ENCODE measurements at places on chromosomes 12 and 14.

DNA sequence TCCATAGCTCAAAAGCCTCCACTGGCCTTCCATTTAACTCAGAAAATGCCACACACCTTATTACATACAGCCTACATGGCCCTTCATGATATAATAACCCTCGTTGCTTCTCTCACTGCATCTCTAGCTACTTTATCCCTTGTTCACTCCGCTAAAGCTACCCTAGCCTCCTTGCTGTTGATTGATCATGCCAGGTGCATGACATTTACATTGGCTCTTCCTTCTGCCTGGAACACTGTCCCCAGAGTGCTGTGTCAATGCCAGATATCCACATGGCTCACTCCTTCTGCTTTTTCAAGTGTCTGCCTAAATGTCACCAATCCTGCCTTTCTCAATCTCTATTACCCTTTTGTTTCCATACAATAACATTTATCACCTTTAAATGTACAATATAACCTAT, 58.3 kb downstream of the CAND1 start:
- no peak for DNase-seq

- DNase-seq = no peak
Measured at GRCh38 chr14:88255798-88256197, 67.3 kb downstream of the KCNK10 start.

- DNase-seq = no peak
Measured at GRCh38 chr14:92917041-92917940, 5.7 kb upstream of the CHGA start.

GRCh38 chr14:98249476-98249875, 1022.5 kb downstream of the BCL11B start:
- DNase-seq = no peak

Measured in CD4-positive, alpha-beta T cell treated with Interferon alpha-2 for 1 hour (primary cell).